ENCODE measurements at places on chromosomes 7 and 10. TPM values are rescaled to one million over a fixed set of nuclear protein-coding genes. Genes with fewer than 3 reads are reported as not detected.

- DNase-seq, result no peak
These were observed 926.7 kb upstream of the ZNF722 start for GRCh38 chr7:63071920-63072319.

The C7orf33 gene
- not detected for total RNA-seq

The TAS2R41 gene
- total RNA-seq, result not detected

- DNase-seq, result no peak
These were observed 9.5 kb downstream of the CHRM2 start for GRCh38 chr7:136877990-136878389.

- no peak for DNase-seq
These were observed 17.2 kb upstream of the SYPL1 start for GRCh38 chr7:106129291-106129690.

- DNase-seq, result no peak
These were observed 95.4 kb downstream of the TAX1BP1 start for GRCh38 chr7:27835376-27835775.

GRCh38 chr10:127982601-127983000 lies 75.7 kb downstream of the PTPRE start:
- DNase-seq, result no peak

DNA sequence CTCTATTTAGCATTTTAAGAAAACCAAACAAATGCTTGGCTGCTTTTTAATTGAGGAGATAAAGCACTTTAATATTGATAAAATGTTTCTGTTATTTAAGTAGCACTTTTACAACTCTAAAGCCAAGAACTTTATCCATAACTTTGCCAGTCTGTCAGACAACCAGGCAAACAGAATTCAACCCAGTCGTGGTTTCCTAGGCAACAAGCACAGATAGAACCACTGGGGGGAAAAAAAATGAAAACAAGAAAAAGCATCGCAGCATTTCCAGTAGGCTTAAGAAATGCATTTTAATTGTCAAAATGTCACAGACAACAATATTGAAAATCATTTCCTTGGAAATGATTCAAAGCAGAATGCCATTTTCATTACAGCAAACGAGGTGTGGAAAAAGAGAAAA lies 323.4 kb downstream of the PARD3 start:
- DNase-seq, result no peak

The NOS3 gene
- 1.8 TPM for total RNA-seq

The COL28A1 gene
- 0.83 TPM for total RNA-seq

DNA sequence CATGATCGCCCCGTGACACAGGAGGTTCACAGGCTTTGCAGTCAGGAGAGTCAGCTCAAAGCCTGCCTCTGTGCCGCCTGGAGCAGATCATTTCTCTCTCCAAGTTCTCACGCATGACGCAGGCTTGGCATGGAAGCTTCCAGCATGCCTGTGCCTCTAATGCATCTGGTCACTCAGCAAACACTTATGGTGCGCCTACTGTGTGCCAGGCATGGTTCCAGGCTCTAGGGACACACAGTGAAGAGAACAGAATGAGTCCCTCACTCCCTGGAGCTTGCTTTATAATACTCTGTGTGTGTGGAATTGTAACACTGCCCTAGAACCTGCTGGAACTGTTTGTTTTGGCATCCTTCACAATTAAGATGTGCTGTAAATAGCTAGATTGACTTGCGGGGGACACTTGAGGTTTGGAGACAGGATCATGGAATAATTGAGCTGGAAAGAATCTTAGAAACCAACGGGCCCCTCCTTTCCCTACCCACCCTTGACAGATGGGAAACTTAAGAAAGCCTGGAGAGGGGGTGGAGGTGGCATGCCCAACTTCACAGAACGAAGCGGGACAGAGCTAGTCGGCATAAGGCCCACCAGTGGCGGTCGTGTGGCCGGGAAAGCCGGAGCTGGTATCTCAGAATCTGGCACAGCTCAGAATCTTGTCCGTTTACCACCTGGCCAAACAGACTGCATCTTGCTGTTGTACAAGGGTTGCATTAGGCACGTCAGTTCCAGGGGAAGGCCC lies 4.6 kb upstream of the MYH16 start:
- DNase-seq, result no peak

GRCh38 chr7:318476-318875 lies 28.5 kb downstream of the FOXL3 start:
- DNase-seq, result no peak

DNA sequence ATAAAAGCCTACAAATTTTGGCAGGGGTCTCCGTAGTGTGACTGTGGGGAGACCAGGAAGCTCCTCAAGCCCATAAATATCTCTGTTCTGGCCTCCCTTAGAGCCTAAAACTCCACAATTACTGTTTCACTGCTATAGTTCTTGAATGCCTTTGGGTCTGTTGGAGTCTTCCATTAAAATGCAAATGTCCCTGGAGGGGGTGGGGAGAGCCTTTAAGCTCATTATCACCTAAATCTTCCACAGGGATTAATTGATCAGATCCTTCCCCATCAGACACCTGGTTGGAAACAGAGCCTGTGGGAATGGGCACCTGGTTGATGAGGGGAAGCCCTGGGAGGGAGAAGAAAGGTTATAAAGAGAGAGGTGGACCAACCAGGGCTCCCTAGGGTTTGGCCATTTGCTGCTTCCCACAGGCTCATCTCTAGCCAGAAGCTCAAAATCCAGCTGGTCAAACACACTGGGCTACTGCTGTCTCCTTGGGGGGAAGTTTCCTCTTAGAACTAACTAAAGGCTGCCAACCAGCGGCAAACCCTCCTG lies 718.2 kb downstream of the LRMDA start:
- DNase-seq, result no peak

All from PC-9 (cell line).